ENCODE measurements at places on chromosomes 4 and X.
A peak's percentile ranks its signal among the peaks of the same experiment; 100 is the strongest.

- no peak for DNase-seq
Observed at GRCh38 chrX:149272690-149273463, 232.2 kb downstream of the IDS start.

GRCh38 chrX:68919707-68920106, 90.9 kb downstream of the EFNB1 start:
- DNase-seq, result no peak

DNA sequence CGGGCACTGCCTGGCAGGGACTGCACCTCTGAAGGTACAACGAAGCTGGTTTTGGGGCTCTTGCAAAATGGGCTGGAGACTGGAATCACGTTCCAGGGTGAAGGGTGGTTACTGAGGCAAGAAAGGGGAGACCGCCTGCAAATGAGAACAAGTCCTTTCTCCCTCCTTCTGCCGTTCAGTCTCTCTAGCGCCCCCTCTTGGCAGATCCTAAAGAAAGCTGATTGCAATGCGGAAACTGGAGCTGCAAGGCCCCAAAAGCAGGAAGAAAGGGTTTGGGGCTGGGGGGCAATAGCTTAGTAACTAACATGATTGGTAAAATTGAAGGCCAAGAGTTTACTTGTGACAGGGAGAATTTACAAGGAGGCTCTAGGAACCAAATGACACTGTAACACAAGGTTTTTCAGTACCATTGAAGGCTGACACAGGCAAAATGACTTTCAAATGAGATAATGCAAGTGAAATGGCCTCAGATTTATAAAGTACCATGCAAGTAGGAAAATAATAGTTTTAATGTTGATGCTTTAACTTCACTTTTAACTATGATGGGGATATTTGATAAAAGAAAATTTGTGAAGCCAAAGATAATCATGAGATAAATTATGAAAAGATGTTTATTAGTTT, 222.7 kb upstream of the HAND2 start:
- DNase-seq, result peak; percentile 9

GRCh38 chr4:52107336-52107735, 56.2 kb downstream of the SPATA18 start:
- DNase-seq, result no peak
